B cell (primary cell): ENCODE measurements at places on chromosomes 11 and 22.

DNA sequence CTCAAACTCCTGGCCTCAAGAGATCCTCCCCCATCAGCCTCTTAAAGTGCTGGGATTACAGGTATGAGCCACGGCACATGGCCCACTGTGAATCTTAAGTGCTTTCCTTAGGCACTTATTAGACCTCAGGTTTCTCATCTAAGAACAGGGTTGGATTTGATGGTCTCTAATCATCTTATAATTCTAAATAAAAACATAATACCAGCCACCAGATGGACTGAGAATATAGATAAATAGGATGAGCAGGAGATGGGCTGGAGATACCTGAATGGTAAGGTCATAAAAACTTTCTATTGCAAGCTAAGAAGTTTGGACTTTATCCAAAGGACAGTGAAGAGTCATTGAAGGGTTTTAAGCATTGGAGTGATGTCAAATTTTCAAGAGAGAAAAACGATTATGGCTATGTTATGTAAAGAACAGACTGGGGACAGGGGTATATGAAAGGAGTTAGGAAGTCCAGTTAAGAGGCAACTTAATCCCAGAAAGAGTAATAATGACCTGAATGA is 85.2 kb downstream of the RELT start:
- DNase-seq, result no peak

DNA sequence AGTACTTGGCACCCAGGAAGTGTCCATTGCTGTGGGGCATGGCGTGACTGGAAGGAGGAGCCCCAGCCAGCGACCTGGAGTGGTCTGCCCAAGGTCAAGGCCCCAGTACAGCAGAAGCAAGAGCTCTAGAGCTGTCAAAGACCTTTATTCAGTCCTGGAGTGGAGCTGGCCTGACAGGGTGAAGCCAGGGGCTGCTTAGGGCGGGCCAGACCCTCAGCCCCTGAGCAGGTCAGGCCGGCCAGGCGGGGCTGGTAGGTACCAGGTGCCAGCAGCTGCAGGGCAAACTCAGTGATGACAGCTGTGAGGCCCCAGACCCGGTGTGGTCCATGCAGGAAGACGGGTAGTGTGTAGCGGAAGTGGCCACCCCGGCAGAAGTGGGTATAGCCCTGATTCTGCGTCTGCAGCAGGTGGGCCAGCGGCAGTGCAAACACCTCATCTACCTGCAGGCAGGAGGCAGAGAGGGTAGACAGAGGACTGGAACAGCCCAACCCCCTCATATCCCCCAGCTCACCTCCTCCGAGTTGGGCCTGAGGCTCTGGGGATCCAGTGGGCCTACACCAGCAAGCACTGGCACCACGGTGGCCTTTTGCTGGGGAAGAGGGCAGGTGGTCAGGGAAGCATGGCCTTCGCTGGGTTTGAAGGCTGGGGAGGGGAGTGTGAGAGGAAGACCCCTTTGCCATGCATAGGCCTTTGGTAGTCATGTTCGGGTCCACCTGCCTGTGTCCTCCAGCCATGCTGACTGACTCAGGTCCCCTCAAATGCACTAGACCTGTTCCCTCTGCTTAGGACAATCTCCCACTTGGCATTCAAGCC is 1.7 kb downstream of the NUDT8 start:
- DNase-seq, result no peak

DNA sequence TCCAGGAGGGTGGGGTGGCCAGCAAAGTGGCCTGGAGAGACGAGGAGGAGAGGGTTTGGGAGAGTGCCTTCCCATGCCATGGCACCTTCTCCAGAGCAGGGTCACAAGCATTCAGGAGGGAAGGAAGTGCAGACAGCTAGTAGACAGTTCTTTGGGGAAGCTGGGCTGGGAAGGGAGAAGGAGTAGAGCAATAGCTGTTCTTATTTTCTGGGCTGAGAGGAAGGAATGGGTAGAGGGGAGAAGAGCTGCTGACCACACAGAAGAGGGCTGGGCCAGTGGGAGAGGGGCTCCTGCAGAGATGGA is 14.8 kb upstream of the PICK1 start:
- DNase-seq, result no peak

DNA sequence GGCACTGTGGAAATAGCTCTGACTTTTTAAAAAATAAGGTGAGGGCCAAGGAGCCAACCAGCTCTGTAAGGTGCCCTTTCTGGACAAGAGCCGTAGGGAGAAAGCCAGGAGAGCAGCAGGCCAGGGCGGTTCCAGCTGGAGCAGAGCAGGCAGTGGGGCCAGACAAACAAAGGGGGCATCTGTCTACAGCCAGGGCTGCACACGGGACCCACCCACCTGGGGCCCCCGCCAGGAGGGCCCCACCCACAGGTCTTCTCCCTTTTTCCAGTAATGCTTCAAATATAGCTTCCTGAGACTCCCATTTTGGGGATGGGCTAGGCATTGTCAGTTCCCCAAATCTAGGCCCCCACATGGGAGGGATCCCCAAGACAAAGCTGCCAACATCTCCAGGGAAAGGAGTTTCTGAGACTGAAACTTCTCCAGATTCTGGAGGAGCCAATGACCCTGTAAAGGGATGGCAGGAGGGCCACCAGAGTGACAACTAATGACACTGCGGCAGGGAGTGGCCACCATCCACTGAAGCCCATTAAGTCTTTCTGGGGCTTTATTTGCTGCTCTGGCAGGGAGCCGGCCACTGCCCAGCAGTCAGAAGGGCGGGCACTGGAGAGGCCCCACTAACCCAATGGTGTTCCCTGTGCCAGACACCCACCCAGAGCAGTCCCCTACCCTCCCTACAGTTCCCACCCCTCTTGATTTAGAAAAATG is 1.9 kb downstream of the ZFTA start:
- DNase-seq, result peak; percentile 8

- no peak for DNase-seq
Measured at GRCh38 chr11:27678242-27678641, 22.0 kb downstream of the BDNF start.

DNA sequence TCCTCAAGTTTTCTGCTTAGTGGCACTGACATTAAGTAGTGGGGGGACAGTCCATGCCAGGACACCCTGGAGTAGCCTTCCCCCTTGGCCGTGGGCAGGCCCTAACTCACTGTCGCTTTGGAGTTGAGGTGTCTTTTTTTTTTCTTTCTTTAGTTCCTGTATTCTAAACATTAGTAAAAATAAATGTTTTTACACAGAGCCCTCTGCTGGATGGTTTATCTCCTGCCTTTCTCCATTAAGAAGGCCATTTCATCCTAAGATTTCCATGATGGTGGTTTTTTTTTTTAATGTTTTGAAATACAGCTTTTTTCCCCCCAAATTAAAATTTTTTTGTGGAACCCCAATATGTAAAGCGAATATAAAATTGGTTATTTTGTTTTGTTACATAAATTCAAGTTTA is 1.8 kb upstream of the TIGD3 start:
- DNase-seq, result no peak

- no peak for DNase-seq
Measured at GRCh38 chr11:79671401-79671800, 230.6 kb upstream of the TENM4 start.

GRCh38 chr11:19680829-19681368 is 31.7 kb upstream of the NAV2 start:
- no peak for DNase-seq
